A549 treated with CORT108297 at 1 μM for 4 hours (cell line): ENCODE measurements at places on chromosomes 6 and 20. TPM values are rescaled to one million over a fixed set of nuclear protein-coding genes. Genes with fewer than 3 reads are reported as not detected.

The ULBP3 gene
- total RNA-seq: 3.3 to 4.3 TPM (median 3.9 TPM) in 5 replicates

The FAM210B gene
- total RNA-seq: 10.8 to 12.7 TPM (median 11.3 TPM) in 5 replicates

The SLC17A1 gene
- total RNA-seq: 0.10 TPM in 1 of 5 replicates, not detected in the others

The GSTA2 gene
- total RNA-seq: 0.07 TPM in 1 of 5 replicates, not detected in the others

The LHFPL5 gene
- 0.20 to 0.23 TPM in 2 of 5 replicates, not detected in the others for total RNA-seq

The SIRPD gene
- total RNA-seq: not detected in 5 replicates

The NDRG3 gene
- 19.9 to 22.3 TPM (median 21.5 TPM) in 5 replicates for total RNA-seq

The CAP2 gene
- total RNA-seq: 11.3 to 15.2 TPM (median 12.8 TPM) in 5 replicates

The KIF25 gene
- total RNA-seq: 0.05 to 0.39 TPM (median 0.07 TPM) in 3 of 5 replicates, not detected in the others

The FKBP1C gene
- total RNA-seq: 1.8 to 2.3 TPM (median 2.2 TPM) in 5 replicates

The TAGAP gene
- total RNA-seq: not detected in 5 replicates

The ID4 gene
- total RNA-seq: 1.1 to 1.6 TPM (median 1.3 TPM) in 5 replicates

The RBPJL gene
- total RNA-seq: not detected in 5 replicates

The SNX5 gene
- 219 to 240 TPM (median 226 TPM) in 5 replicates for total RNA-seq

The BPIFB1 gene
- total RNA-seq: 0.07 to 0.22 TPM (median 0.14 TPM) in 3 of 5 replicates, not detected in the others

The VSTM2L gene
- total RNA-seq: 5.8 to 10.5 TPM (median 8.8 TPM) in 5 replicates

The CAPN11 gene
- 0.02 TPM in 1 of 5 replicates, not detected in the others for total RNA-seq

The SALL4 gene
- total RNA-seq: 1.1 to 2.0 TPM (median 1.4 TPM) in 5 replicates

The EDN1 gene
- total RNA-seq: 42.0 to 52.8 TPM (median 43.7 TPM) in 5 replicates

The TUBB1 gene
- total RNA-seq: 0.02 to 0.06 TPM (median 0.02 TPM) in 3 of 5 replicates, not detected in the others

The PEX3 gene
- total RNA-seq: 10.9 to 11.8 TPM (median 11.6 TPM) in 5 replicates

The RFX6 gene
- total RNA-seq: 0.03 TPM in 1 of 5 replicates, not detected in the others

The ZBTB46 gene
- total RNA-seq: 0.66 to 0.99 TPM (median 0.84 TPM) in 5 replicates

The POLR1C gene
- total RNA-seq: 44.5 to 60.7 TPM (median 49.6 TPM) in 5 replicates

The SIGLEC1 gene
- 0.01 to 0.03 TPM (median 0.02 TPM) in 4 of 5 replicates, not detected in the other for total RNA-seq

The UST gene
- 2.3 to 3.3 TPM (median 2.6 TPM) in 5 replicates for total RNA-seq

The ETV7 gene
- total RNA-seq: 0.13 to 0.18 TPM (median 0.16 TPM) in 4 of 5 replicates, not detected in the other

The BMP7 gene
- total RNA-seq: 0.24 to 0.82 TPM (median 0.68 TPM) in 5 replicates

The ZNF831 gene
- total RNA-seq: not detected in 5 replicates

The CRISP3 gene
- total RNA-seq: not detected in 5 replicates

The GABRR1 gene
- not detected in 5 replicates for total RNA-seq

The SUMO4 gene
- total RNA-seq: 0.11 TPM in 1 of 5 replicates, not detected in the others

The EYS gene
- 0.01 to 0.19 TPM (median 0.13 TPM) in 4 of 5 replicates, not detected in the other for total RNA-seq

The VNN1 gene
- 0.06 to 0.10 TPM (median 0.06 TPM) in 5 replicates for total RNA-seq

The CGA gene
- total RNA-seq: 0.09 to 0.22 TPM (median 0.20 TPM) in 4 of 5 replicates, not detected in the other

The SPATA25 gene
- total RNA-seq: 0.25 to 0.92 TPM (median 0.39 TPM) in 5 replicates

The EFCAB8 gene
- total RNA-seq: not detected in 5 replicates

The CSTF1 gene
- 37.2 to 41.4 TPM (median 38.3 TPM) in 5 replicates for total RNA-seq

The HLA-DOB gene
- 0.12 to 0.35 TPM (median 0.18 TPM) in 5 replicates for total RNA-seq

The PRSS35 gene
- total RNA-seq: 0.05 to 0.14 TPM (median 0.07 TPM) in 5 replicates

The HDAC2 gene
- total RNA-seq: 77.9 to 106 TPM (median 83.3 TPM) in 5 replicates

The FANCE gene
- 2.8 to 3.5 TPM (median 3.3 TPM) in 5 replicates for total RNA-seq

The DEFB132 gene
- total RNA-seq: not detected in 5 replicates

The TCP11 gene
- total RNA-seq: not detected in 5 replicates

The PTPRK gene
- 13.9 to 17.7 TPM (median 16.0 TPM) in 5 replicates for total RNA-seq

The HRH3 gene
- total RNA-seq: 0.02 to 0.05 TPM (median 0.03 TPM) in 3 of 5 replicates, not detected in the others

The RIPOR3 gene
- total RNA-seq: 0.02 to 0.09 TPM (median 0.06 TPM) in 4 of 5 replicates, not detected in the other

The ACTL10 gene
- 0.05 TPM in 1 of 5 replicates, not detected in the others for total RNA-seq

The HUS1B gene
- total RNA-seq: 0.21 to 0.55 TPM (median 0.28 TPM) in 4 of 5 replicates, not detected in the other

The GNAS-AS1 gene
- total RNA-seq: not detected in 5 replicates

The NKAPL gene
- total RNA-seq: not detected in 5 replicates
